ENCODE measurements at places on chromosomes 12 and 14. TPM values are rescaled to one million over a fixed set of nuclear protein-coding genes. Genes with fewer than 3 reads are reported as not detected.

GALNT16 gene
- total RNA-seq: 17.3 TPM

RGS6 gene
- total RNA-seq: 5.6 TPM

- no peak for DNase-seq
Measured at GRCh38 chr12:52233462-52234207, 592 bp downstream of the KRT7 start.

DNA sequence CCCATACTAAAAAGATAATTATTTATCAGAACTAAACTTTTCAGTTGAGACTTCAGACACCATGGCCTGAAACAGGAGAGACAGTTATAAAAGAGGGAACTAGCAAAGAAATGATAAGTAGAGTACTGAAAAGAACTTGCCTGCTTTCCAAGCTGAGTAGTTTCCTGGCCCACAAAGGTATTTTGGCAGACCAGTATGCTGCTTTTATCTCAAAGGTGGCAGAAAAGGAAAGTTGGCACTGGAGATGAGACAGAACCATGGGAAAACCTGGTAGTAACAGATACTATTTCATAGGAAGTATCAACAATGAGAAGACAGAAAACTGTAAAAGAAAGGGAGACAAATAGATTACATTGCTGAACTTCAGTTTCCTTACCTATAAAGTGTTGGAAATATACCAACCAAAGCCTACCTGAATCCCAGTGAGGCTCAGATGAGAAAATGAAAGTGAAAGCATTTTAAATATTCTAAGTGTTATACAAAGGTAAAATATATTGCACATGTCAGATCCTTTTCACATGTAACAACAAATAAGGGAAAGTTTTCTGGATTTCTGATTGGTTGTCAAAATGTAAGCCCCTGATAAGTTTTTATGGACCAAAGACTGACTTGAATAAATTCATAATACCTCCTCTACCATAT is 155.3 kb upstream of the FSCB start:
- no peak for DNase-seq

DNA sequence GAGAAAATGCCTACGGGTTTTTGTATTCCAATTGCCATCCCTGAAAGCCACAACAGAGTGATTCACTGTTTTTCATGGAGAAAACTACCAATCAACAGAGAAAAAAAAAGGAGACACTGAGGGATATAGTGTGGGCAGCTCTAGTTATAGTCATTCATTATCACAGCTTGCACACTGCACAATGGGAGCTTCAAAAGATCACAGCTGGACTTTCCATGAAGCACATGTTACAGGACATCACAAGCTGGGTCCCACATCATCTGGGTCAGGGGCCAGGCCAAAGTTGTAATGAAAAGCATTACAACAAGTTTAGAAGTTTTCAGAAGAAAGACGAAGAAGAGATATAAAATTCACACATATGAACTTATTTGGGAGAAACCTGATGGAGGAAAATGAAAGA is 41.5 kb downstream of the RERG start:
- no peak for DNase-seq

SCN8A gene
- 2.1 TPM for total RNA-seq

DNA sequence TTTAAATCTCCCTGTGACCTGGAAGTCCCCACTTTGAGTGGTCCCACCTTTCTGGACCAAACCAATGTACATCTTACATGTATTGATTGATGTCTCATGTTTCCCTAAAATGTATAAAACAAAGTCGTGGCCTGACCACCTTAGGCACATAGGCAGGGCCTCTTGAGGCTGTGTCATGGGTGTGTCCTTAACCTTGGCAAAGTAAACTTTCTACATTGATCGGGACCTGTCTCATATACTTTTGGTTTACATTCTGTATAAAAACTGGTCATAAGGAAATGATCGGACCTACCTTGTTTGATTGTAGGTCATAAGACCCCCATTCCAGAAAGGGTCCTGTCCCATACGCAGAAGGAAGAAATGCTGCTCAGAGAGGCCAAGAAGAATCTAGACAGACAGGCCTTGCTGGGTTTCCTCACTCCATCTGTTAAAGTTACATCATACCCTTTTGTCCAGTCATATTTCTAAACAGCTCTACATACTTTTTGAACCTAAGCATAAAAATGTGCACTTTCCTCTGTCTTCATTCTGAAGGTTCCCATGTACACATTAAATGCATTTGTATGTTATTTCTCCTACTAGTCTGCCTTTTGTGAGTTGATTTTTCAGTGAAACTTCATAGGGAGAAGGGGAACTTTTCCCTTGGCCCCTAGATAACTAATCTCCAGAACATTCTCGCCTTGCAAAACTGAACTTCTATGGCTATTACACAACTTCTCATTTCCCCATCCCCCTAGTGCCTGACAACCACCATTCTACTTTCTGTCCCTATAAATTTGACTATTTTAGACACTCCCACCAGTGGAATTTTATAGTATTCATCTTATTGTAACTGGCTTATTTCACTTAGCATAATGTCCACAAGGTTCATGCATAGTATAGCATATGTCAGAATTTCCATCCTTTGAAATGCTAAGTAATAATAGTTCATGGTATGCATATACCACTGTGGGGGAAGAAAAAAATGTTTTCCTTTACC is 30.2 kb upstream of the CPM start:
- DNase-seq: no peak

KCNMB4 gene
- 6.1 TPM for total RNA-seq

- no peak for DNase-seq
Measured at GRCh38 chr14:59238216-59238615, 49.7 kb downstream of the DAAM1 start.

- no peak for DNase-seq
Measured at GRCh38 chr12:114439817-114440216, 33.9 kb upstream of the TBX5 start.

SERPINA1 gene
- total RNA-seq: 2.5 TPM

DIO2 gene
- total RNA-seq: 71.7 TPM

SLC2A13 gene
- 12.0 TPM for total RNA-seq

GRCh38 chr12:34186492-34186891 is 164.2 kb downstream of the ALG10 start:
- DNase-seq: no peak

GRCh38 chr14:93319494-93319893 is 13.3 kb downstream of the BTBD7 start:
- no peak for DNase-seq

DNA sequence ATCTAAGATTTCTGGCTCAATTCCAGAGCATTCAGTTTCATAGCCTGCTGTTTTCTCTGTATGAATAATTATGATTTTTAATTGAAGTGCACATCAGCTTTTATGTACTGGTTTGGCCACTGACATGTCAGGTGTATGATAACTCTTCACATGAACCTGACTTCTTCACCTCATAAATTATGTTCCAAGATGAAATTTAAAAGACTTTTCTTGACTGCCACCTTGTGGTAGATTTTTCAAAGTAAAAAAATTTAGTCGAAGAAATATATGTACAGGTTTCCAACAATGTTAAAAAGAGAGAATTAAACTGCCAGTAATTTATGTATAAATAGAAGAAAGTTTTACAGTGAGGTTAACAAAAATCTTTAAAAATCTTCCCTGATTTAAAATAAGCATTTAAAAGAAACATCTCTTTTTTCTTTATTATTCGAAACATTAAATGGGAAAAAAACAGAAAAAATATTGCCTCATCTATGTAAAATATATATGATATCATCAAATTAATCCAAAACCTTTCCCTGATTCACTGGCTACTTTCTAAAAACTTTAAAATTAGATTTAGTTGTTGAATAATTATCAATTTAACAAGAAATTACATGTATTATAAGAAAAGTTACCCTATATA is 124.9 kb upstream of the ATXN7L3B start:
- peak; percentile 58 for DNase-seq

DNA sequence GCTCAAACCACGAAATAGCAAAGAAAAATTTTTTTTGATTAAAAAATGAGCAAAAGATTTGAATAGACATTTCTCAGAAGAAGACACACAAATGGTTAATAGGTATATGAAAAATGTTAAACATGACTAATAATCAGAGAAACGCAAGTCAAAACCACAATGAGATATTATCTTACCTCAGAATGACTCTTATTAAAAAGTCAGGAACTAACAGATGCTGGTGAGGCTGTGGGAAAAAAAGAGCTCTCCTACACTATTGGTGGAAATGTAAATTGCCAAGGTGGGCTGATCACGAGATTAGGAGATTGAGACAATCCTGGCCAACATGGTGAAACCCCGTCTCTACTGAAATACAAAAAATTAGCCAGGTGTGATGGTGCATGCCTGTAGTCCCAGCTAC is 315.5 kb upstream of the FLRT2 start:
- no peak for DNase-seq

DNA sequence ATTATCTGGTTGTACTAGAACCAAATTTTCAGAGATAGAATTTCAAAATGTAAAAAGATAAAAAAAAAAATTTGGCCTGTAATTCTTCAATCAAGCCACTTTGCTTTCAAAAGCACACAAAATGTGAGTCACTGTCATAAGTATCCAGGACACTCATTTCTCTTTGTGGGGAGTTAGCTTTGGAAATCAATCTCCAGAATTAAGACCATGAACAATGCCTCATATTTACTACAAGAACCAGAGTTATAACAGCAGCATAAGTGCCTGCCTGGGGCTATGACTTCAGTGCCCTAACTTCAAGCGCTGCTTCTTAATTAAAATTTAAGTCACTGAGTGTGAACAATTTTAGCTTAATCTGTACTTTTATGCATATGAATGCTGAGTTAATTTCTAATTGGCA is 162.1 kb downstream of the C12orf42 start:
- no peak for DNase-seq

DNA sequence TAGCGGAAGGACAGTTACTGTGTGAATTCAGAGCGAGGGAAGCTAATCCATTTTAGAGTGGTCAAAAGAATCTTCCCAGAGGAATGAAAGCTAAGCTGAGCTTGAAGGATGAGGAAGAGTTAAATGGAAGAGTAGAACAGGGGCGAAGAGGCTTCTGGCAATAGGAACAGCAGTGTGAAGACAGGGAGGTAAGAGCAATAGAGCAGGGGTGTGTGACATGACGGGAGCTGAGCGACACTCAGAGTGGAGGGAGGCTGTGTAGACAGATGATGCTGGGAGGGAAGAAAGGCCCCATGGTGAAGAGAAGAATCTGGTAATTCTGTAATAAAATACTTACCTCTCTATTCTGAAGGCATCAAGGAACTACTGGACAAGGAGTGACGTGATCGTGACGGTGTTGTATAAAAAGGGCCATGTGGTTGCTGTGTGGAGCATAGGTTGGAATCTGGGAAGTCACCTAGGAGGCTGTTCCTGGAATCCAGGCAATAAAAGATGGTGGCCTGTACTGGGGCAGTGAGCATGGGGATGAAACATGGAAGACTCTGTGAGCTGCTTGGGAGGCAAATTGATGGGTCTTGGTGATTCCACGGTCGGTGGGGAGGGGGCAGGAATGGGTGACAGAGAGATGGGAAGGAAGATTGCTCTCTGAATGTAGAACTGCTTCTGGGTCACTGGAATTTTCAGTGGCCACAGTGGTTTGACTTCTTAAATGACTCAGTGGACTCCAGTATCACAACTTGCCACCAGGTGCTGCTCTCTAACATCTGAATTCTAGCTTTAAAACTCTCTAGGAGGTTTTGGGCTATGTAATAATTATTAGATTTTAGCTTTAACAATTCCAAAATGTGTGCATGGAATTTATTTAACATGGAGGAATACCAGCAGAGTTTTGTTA is 164.1 kb downstream of the ATP23 start:
- DNase-seq: no peak

GRCh38 chr14:51167587-51168214 is 72.3 kb upstream of the TMX1 start:
- DNase-seq: no peak

GRCh38 chr12:7498809-7499208 is 4.8 kb downstream of the CD163 start:
- DNase-seq: peak; percentile 57

SP7 gene
- total RNA-seq: not detected
